ENCODE measurements at places on chromosomes 5 and 9. TPM values are rescaled to one million over a fixed set of nuclear protein-coding genes. Genes with fewer than 3 reads are reported as not detected.

DNA sequence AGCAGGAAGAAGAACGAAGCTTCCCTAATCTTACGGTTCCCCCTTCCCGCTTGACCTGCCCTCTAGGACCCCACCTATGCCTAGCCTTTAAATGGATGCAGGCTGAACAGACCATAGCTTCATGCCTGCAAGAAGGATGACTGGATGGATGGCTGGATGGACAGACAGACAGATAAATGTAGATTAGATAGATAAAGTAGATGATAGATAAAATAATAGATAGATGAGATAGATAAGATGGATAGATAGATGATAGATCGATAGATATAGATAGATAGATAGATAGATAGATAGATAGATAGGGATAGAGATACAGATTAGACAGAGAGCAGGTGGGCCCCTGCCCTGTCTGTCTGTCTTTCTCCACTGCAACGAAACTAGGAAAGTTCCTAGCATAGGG lies 72.0 kb downstream of the GPR21 start:
- no peak for DNase-seq

DNA sequence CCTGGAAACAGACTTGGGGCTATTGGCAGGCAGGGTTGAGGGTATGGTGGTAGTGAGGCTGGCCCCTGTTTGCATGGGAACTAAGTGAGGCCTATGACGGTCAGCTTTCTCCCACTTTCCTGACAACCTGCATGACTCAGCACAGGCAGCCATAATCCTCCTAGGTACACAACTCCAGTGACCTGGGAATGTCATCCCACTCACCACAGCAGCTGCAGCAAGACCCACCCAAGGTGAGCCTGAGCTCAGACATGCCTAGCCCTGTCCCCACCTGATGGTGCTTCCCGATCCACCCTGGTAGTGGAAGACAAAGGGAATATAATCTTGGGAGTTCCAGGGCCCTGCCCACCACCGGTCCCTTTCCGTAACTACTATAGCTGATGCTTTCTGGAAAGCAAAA lies 178.7 kb downstream of the NDUFS4 start:
- no peak for DNase-seq

DNA sequence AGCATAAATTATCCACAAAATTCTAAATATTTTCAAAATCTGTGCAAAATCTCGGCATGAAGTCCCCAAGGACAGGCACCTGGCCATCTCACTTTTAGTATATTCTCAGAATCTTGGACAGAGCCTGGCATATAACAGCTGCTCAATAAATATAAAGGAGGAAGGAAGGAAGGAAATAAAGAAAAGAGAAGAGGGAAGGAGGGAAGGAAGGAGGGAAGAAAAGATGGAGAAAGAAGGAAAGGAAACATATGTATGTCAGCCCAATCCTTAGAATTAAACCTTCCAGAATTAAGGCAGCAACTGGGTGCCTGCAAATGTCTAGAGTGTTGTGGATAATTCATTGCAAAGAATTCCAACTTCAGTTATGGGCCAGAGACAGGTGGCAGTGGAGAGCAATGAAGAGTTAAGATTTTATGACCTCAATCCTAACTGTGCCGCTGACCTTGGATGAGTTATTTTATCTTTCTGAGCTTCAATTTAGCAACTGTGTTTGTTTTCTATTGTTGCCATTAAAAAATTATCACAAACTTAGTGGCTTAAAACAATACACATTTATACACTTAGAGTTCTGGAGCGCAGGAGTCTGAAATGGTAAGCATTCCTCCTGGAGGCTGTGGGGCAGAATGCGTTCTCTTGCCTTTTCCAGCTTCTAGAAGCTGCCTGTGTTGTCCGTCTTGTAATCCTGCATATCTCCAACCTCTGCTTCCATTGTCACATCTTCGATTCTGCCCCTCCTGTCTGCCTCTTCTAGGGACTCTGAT lies 200.9 kb upstream of the MSX2 start:
- DNase-seq: peak; percentile 10

- DNase-seq: no peak
Measured at GRCh38 chr5:88827997-88828396, 55.0 kb downstream of the MEF2C start.

- no peak for DNase-seq
Measured at GRCh38 chr5:67651180-67651579, 454.6 kb upstream of the CD180 start.

DNA sequence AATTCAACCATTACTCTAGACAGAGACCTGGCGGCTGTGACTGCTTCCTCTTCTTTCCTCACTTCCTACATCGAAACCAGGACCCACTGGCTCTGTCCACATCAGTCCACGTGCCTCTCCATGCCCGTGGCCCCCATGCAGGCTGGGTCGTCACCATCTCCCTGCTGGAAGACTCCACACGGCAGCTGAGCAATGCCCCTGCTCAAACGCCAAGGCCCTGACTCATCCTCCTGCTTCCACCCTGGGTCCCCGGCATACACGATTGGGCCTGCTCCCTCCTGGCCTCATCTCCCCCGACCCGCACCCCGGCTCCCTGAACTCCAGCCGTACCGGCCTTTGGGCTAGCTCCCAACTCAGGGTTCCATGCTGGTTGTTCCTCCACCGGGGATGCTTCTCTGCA lies 67.2 kb upstream of the IER5L start:
- DNase-seq: no peak

DNA sequence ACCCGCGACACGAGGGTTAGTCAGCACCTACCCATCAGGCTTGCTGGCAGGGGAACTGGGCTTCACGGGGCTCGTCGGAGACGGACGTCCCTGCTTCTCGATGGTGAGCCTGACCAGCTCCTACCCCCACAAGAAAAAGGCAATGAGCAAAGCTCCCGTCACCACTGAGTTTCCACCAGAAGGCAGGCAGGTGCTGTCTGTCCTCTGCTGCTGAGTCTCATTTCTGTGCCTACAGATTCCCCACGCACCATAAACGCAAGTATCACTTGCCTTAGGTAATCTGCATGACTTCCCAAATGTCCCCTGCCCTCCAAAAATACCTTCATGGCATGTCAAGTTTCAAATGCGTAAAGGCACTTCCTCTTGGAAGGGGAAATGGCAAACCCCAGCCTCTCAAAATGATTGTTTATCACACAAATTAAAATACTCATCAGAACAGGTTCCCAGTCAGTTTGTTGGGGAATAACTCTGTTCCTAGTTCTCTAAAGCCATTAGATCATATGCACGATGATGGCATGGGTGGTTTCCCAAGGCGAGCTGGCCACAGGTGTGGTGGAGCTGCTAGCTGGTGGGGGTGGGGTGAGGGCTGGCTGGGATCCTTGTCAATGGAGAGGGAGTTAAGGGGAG lies 85.0 kb downstream of the PRRT1B start:
- no peak for DNase-seq

- no peak for DNase-seq
Measured at GRCh38 chr5:158727136-158727535, 372.6 kb downstream of the EBF1 start.

- DNase-seq: no peak
Measured at GRCh38 chr5:6274846-6275543, 103.4 kb downstream of the MED10 start.

PCDHB11 gene
- total RNA-seq: 4.3 TPM

GRCh38 chr5:1973391-1974013 lies 90.8 kb upstream of the IRX4 start:
- DNase-seq: no peak

GRCh38 chr5:102628441-102629175 lies 126.5 kb upstream of the PAM start:
- no peak for DNase-seq

NRG2 gene
- total RNA-seq: 1.9 TPM

DNA sequence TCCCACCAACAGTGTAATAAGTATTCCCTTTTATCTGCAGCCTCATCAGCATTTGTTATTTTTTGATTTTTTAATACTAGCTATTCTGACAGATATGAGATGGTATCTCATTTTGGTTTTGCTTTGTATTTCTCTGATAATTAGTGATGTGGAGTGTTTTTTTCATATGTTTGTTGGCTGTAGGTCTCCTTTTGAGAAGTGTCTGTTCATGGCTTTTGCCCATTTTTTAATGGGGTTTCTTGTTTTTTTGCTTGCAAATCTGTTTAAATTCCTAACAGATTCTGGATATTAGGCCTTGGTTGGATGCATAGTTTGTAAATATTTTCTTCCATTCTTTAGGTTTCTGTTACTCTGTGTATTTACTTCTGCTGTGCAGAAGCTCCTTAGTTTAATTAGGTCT lies 445.4 kb upstream of the DAB2 start:
- no peak for DNase-seq

- peak; percentile 62 for DNase-seq
Measured at GRCh38 chr9:78438211-78438610, 141.3 kb downstream of the PSAT1 start.

DNA sequence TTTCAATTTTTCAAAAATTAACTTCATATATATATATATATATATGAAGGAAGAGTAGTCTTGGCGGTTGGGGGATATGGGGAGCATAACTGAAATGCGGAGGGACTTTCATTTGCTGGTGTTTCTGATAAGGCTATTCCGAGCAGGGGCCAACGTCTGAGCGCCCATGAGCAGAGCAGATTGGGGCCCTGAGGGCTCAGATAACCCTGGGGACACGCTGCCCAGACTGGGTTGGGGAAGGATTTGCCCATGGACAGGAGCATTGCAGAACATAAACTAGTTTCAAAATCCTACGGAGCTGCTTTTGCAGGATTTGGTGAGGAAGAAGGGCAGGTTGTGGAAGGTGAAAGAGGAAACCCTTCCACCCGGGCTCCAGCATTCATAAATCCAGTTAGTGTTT lies 240.2 kb downstream of the IRX1 start:
- no peak for DNase-seq

DNA sequence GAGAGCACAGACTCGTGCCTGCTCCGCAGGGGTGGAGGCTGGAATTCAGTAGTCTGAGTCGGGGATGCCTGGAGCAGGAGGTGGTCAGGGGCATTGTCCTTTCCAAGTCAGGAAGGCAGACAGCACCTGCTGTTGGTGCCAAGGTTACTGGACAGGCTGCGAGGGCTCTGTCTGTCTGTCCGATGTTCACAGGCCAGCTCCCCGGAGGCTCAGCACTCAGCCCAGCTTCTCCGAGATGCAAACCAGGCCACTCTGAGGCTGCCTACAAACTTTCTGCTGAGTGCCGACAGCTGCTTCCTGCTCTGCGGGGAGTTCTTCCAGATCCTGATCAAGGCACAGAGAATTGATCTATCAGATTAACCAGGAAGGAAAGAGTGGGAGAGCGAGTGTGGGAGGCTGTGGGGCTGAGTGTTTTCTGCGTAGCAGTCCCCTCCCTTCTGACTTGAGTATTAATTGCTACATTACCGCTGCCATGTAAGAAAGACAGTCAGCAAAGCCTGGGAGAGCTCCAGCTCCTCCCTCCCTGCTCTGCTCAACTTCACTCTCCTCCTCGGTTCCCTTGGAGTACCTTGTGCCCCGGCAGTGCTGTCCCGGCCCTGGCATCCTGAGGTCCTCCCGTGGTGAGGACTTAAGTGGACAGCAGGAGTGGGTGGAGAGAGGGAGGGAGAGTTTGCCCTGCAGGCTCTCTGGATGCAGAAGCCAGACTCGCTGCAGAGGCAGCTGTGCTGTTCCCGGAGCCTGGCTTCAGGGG lies 36.0 kb downstream of the KCNMB1 start:
- DNase-seq: peak; percentile 53

DNA sequence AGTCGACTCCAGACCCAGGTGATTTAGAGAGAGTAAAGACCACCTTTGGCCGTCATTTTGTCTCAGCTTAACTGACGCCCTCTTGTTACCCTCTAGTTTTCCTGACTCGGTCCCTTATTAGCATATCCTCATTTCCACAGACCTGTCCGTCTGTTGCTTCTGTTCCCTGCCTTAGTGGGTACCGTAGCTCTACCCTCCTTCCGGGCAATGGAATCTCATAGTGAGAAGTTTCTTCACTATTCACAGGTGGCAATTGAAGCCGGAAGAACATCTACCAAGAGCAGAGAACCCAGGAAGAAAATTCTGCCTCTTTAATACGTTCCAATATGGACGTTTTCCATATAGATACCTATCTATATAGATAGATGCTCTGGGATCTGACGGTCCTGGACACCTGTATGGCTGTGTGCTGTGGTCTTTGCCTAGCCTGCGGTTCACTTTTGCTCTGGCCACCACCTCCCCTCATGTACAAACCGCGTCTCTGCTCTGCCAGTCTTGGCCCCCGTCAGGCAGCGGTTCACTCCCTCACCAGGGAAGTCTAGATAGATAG lies 652 bp upstream of the TMEM161B start:
- peak; percentile 43 for DNase-seq

DNA sequence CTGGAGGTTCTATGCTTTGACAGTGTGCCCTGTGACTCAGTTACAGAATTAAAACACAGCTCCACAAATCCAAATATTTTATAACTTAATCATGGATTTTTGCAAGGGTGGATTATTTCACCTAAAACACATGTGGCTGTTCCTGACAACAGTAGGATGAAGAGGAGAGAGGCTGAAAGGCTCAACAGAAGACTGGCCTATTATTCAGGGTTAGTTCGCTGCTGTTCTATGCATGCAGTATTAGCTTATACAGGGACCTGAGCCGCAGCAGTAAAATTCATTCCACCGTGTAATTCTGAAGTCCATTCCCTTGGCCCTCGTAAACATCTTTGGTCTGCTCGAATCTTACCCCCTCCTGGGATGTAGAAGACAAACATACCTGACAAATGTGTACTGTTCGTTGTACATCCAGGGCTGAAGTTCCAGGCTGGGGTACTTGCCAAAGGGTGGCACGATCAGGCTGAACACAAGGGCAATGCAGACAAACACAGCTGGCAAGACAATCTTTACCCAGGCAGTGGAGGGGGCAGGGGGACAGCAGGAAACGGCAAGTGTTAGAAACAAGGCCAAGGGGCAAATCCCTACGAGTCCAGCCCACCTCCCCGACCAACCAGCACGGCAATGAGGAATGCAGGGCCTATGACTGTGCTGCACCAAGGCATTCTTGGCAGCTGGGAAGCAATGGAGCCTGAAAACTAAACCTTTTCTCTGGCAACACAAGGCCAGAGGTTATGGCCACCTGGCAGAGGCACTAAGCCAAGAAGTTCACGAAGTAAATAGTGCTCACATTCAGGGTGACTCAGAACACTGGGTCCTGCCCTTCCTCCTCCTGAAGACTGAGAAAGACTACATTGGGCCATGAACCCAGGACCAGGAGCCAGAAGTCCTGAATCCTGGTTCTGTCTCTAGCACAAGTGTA lies 46.8 kb downstream of the NIPSNAP3B start:
- peak; percentile 85 for DNase-seq

DNA sequence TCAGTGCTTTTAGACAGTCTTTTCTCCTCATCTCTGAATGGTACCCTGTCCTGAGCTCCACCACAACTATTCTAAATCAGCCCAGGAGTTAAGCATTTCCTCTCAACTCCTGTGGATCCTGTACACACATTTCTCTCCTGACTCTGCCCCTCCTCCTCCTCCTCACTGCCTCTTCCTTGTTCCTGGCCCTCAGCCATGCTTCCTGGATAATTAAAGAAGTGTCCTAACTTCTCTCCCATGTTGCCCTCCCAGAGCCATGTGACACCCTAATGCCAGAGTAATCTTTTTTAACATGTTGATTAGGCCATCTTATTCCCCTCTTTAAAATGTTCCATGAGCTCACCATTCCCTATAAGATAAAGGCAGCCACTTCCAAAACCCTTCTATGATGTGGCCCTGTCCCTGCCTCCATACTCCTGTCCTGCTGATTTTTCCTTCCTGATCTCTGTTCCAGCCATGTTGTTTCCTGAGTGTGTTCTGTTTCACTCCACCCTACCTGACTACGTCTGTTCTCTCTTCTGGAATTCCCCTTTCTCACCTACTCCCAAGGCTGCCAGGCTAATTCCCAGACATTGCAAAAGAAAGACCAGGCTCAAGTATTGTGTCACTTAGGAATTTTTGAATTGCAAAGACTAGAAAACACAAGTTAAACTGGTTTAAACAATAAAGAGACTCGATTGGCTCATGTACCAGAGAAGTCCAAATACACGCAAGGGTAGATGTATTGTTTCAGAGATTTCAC lies 295.2 kb downstream of the MAST4 start:
- DNase-seq: no peak

PRELID2 gene
- 12.1 TPM for total RNA-seq

PSD2 gene
- 0.13 TPM for total RNA-seq
